ENCODE measurements at places on chromosomes 1 and 21.

GRCh38 chr21:15436031-15436430 is 293.8 kb upstream of the USP25 start:
- no peak for ATAC-seq

GRCh38 chr1:175192630-175193526 is at the start of gene KIAA0040:
Gene KIAA0040 (minus strand): TSS chr1:175192776. CDS start chr1:175161013, 31,763 bp downstream.
- ATAC-seq = peak; percentile 76

- no peak for ATAC-seq
Measured at GRCh38 chr1:55346586-55346985, 131.4 kb upstream of the USP24 start.

DNA sequence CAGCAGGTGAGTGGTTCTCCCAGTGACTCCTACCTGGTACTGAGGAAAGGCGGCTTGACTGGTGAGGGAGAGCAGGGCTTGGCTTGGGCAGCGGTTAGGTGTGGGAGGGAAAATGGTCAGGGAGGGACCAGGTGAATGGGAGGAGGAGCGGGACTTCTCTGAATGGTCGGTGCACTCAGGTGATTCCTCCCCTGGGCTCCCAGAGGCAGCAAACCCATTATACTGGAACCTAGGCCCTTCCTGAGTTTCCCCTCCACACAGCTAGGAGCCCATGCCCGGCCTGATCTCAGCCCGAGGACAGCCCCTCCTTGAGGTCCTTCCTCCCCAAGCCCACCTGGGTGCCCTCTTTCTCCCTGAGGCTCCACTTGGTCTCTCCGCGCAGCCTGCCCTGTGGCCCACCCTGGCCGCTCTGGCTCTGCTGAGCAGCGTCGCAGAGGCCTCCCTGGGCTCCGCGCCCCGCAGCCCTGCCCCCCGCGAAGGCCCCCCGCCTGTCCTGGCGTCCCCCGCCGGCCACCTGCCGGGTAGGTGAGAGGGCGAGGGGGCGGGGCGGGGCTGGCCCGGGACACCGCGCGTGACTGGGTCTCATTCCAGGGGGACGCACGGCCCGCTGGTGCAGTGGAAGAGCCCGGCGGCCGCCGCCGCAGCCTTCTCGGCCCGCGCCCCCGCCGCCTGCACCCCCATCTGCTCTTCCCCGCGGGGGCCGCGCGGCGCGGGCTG is 2.3 kb downstream of the ARTN start:
- peak; percentile 35 for ATAC-seq

DNA sequence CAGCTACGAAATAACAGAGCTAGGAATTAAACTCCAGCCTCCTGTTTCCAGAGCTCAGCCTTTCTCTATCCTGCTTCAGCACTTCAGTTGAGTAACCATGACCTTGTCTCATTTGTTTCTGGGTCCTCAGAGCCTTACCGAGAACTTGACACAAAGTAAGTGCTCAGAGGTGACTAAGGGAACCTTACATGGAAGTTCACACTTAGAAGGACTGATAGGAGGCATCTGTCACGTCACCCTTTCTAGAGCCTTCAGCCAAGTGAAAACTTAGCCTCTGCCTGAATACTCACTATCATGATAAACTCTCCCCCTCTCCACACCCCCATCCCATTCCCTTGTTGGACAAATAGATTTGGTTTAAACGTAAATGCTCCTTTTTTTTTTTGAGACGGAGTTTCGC is 9.8 kb upstream of the LUZP1 start:
- ATAC-seq = no peak

DNA sequence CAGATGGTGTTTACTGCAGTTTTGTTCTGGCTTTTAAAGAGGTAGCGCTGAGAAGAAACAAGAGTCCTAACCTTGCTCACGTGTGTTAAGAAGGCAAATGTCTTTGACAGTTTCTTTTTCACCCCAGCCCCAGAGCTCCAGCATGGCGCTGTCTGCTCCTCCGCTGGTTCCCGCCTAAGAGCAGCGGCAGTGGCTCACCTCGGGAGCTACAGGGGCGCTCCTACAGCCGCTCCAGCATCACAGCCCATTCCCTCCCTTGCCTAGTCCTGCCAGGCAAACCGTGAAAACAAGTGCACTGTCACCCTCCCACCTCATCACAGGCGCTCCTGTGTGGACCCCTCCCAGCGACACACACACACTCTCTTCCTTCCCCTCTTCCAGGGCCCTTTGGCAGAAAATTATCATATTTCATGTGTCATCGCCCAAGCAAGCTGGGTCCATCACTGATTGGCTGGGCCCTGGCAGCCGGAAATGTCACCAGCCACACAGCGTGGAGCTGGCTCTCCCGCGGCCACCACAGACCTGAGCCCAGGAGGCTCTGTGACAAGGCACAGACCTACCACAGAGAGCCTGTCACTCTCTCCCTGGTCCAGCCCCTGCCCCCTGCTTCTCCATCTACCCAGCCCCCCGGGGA is 1.2 kb upstream of the HIVEP3 start:
- peak; percentile 68 for ATAC-seq

DNA sequence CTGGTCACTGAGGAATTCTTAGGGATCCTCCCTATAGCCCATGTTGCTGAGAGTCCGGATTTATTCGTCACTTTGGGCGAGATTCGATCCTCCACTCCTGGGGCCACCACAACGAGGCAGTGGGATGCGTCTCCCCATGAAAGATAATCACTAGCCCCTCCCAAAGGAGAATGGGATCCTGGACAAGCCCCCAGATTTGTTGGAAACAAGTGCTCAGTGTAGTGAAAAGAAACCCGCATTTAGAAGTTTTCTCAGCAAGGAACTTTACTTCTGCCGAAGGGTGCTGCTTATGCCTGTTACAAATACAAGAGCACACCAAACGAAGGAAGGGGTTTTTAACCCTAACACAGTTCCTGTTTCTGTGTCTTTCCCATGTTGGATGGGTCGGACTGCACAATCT is 83.3 kb downstream of the ZFYVE9 start:
- no peak for ATAC-seq

DNA sequence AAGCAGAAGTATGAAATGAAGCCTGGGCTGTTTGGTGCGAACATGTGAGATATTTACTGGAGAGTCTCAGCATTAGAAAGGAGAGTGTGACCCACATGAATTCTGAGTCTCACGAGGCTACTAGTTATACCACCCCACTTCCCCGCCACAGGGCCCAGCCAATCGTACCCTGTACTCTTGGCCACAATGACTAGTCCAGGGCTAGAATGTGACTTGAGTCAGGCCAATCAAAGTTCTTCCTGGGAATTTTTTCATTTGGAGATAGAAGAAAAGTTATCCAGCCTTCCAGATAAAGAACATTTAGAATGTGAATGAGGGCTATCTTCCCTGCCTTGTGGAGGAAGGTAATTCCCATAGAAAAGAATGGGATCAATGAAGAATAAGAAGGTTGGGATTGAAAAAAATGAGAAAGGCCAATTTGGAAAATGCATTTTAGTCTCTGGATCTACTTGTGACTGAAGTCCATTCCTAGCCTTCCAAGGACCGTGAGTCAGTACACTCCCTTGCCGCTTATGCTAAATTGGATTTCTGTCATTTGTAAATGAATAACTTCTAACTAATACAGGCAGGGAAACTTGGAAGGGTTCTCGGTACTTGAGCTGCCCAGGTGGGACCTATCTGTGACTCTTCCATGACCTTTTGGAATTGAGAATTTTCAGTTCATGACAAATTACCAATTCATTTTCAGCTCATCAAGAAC is 12.3 kb upstream of the RIMKLA start:
- ATAC-seq = no peak

- no peak for ATAC-seq
Measured at GRCh38 chr1:159970932-159971342, 16.9 kb upstream of the SLAMF9 start.

GRCh38 chr1:26702680-26703038 is 6.8 kb downstream of the ARID1A start:
- ATAC-seq = peak; percentile 75

DNA sequence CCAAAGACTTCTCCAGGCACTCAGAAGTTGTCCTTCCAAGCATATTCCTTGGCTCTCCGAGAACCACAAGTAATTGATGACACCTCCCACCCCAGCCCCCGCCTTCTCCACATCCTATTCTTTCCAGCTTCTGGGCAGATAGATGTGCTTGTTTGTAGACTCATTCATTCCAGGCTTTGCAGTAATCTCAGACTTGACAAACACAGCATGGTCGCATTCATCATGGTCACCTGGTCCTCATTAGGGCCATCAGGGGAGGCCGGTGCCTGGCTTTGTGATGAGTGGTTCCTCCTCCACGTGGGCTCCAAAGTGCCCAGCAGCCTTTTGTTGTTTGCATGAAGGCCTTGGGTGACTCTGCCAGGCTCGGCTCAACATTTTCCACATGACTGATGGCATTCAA is 28.5 kb upstream of the KCNE2 start:
- ATAC-seq = no peak

DNA sequence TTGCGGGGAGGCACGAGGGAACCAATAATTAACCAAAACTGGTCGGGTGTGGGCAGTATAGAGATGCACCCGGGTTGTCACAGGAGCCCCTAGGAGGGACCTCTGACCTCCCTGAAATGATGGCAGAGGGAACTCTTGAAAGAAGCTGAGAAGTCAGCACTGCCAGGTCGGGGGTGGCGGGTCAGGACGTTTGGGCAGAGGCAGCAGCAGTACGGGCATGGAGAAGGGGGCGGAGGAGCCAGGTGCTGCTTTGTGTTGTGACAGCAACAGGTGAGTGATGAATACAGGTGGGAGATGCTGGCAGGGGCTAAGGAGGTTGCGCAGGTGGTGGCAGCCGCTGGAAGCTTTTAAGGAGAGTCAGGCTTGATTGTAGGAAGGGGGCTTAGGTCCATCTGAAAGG is 11.7 kb downstream of the TNFRSF1B start:
- ATAC-seq = no peak

GRCh38 chr1:52041551-52042185 is 8.1 kb upstream of the KTI12 start:
- ATAC-seq = no peak

DNA sequence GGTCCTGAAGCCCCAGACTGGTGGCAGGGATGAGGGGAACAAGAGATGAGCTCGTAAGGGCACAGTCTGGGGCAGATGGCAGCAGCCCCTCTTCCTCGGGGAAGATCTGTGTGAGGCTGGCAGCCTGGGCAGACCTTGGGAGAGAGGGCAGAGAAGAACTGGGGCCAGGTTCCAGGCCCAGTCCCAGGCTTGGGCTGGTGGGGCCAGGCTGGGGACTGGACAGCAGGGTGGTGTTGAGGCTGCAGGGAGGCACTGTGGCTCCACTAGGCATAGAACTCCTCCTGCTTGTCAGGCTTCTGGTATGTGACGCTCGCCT is 35.7 kb downstream of the SDC3 start:
- no peak for ATAC-seq

GRCh38 chr1:218025454-218025853 is 259.6 kb upstream of the RRP15 start:
- ATAC-seq = no peak

GRCh38 chr1:64343823-64344190 is 126.1 kb upstream of the CACHD1 start:
- ATAC-seq = no peak

GRCh38 chr1:111507411-111508201 is 4.2 kb upstream of the ADORA3 start:
- ATAC-seq = peak; percentile 88

DNA sequence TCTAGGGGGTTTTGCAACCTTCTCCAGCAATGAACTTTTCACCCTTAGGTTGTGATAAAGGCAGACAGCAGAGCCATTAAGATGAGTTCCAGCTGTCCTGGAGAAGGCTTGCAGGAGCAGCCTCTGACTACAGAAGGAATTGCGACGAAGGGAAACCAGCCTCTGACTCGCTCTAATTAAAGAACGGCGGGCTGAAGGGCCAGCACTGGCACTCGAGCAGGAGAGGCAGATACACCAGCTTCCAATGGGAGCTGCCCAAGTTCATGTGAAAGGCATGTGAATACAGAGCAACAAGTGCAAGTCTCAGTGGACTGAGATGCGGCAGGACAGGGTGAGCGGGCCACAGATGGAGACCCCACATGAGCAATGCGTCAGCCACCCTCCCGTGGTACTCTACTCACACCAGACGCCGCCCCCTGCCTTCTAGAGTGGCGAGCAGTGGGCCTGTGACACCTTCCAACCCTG is 15.7 kb downstream of the RCC2 start:
- no peak for ATAC-seq

DNA sequence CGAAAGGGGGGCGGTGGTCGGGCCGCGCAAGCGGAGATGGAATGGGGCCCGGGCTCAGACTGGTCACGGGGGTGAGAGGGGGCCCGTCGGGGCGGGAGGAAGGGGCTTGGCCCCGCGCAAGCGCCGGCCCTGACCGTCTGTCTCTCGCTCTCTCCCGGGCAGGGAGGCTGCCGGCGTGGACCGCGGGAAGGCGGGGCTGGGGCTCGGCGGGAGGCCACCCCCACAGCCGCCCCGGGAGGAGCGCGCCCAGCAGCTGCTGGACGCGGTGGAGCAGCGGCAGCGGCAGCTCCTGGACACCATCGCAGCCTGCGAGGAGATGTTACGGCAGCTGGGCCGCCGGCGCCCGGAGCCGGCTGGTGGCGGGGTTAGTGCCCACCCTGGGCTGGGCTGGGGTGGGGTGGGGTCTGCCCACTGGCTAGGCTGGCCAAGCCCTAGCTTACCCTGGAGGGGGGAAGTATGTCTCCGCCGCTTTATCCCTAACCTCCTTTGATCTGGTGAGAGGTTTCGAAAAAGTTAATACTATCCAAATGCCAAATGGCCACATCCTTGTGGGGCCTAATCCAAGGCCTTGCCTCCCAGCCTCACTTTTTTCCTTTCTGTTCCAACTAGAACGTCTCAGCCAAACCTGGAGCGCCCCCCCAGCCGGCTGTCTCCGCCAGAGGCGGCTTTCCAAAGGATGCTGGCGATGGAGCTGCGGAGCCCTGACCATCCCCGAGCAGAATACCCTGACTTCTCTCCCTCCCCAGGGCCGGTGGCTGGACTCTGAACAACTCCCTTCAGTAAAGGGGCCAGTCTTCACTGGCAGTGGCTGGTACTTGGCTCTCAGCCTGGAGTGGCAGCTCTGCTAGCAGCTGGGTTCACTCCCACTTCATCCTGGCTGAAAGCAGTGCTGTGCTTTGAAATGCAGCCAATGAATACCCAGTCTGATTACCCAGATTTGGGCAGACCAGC is 636 bp upstream of the YRDC start:
- peak; percentile 77 for ATAC-seq

DNA sequence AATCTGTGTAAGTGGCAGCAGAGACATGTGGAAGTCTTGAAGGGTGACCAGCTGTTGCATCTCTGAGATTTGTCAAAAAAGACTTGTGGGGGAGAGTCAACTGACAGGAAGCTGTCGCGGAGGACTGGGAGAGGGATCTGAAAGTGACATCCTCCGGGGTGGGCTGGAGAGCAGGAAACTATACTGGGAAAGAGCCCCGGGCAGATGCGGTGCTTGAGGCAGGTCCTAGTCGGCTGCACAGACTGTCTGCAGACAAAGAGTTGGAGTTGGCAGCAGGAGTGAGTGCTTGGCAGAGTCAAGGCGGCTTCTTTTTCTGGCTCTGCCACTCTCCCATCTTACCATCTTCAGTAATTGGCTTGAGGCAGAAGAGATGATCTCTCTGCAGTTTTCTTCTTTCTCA is 294.0 kb upstream of the C1orf87 start:
- ATAC-seq = no peak

- ATAC-seq = peak; percentile 86
Measured at GRCh38 chr1:246773213-246773641, 49.0 kb downstream of the SCCPDH start.

- no peak for ATAC-seq
Measured at GRCh38 chr1:179296356-179297104, 2.9 kb downstream of the SOAT1 start.

Measured in stimulated activated memory B cell treated with anti-CD40 and anti-IgM and Interleukin-4, amounts not matched to agents 10 μg/mL and 1 μg/mL and 100 μg/mL, for 72 hours (primary cell).